Stimulated activated CD4-positive, alpha-beta T cell treated with anti-CD3 and anti-CD28 coated beads, Interleukin-15, amount 100 ng/mL, for 48 hours (primary cell): ENCODE measurements at places on chromosomes 6 and 20.

DNA sequence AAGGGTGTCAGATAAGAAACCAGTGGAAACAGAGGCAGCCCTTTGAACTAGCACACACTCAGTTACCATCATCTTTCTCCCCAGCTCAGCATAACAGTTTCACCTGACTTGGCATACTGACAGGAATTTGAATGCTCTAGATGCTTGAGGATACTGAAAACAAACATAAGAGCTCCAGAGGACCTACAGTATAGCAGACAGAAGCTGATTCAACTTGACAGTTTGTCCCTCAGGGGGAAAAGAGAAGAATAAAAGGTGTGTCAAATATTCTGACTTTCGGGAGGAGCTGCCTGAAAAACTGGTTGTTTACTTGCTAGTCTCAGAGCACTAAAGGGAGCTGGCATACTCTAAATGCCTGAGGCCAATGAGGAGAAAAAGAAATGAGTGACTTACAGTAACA, 35.1 kb downstream of the EYS start:
- DNase-seq = no peak

DNA sequence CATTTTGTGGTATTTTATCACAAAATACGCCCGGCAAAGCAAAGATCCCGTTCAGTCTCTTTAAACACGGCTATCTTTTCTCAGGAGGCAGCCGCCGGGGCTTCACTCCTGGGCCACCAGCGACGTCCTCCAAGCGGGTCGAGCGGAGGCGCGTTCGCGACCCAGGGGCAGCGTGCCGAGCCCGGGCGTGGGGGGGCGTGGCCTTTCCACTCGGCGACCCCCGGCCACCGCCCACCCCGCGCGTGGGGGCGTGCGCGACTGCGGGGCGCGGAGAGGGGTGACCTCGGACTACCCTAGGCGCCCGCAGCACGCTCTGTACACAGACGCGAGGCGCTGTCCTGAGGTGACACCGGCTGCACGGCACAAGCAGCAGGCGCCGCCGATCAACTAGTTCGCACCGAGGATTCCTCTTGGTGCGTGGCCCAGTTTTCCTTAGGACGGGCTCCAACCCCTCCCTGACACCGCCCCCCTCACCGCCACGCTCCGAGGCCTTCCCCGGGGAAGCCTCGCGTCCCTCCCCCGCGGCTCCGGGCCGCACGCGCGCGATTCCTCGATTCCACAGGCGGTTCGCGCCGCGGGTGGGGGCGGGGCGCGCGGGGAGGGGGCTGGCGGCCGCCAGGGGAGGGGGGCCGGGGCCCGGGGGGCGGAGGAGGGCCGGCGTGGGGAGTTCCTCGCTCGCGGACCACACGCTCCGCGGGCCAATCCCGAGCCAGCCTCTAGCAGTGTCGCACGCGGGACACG, 1.1 kb upstream of the JARID2 start:
- DNase-seq = peak; percentile 29

GRCh38 chr6:136127873-136128272, 122.2 kb downstream of the MTFR2 start:
- no peak for DNase-seq

- peak; percentile 31 for DNase-seq
These were observed 165.8 kb upstream of the CITED2 start for GRCh38 chr6:139540276-139540675.

- no peak for DNase-seq
These were observed 41.2 kb downstream of the BMP7 start for GRCh38 chr20:57225197-57225733.

GRCh38 chr20:21361266-21361665, 36.1 kb downstream of the NKX2-4 start:
- DNase-seq = no peak

DNA sequence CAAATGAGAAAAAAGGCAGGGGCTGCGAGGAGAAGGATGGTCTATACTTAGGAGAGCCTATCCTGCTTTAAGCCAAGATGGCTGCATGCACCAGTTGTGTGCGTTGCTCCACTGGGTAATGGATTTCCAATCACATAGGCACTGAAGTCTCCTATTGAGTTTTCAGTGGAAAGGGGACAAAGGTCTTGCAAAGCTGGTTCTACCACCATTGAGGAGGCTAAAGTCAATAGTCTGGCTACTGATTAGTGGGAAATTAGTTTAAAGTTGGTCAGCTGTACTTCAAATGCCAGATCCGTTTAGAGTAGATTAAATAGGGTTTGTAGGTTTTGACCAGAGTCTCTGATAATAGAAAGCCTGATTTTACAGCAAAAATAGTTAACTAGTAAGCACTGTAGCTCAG, 104.9 kb downstream of the SESN1 start:
- no peak for DNase-seq
